Naive thymus-derived CD8-positive, alpha-beta T cell (primary cell): ENCODE measurements at places on chromosomes 16 and 17. TPM values are rescaled to one million over a fixed set of nuclear protein-coding genes. Genes with fewer than 3 reads are reported as not detected.

CDK5R1 gene
- 17.6 TPM for total RNA-seq

GRCh38 chr16:11479916-11480315 is 106.8 kb downstream of the LITAF start:
- no peaks in the 10 kb centered on the region for H3K27me3 ChIP-seq
- no peak overlapping the region for H3K27ac ChIP-seq
- H3K4me3 ChIP-seq: no peak overlapping the region
- peaks cover 31% of the 10 kb centered on the region for H3K36me3 ChIP-seq
- no peaks in the 10 kb centered on the region for H3K4me1 ChIP-seq

- no peak for DNase-seq
These were observed 41.6 kb downstream of the DNAH9 start for GRCh38 chr17:11639736-11640462.

- DNase-seq: no peak
- no peak overlapping the region for H3K27ac ChIP-seq
- no peaks in the 10 kb centered on the region for H3K4me1 ChIP-seq
- H3K36me3 ChIP-seq: no peaks in the 10 kb centered on the region
These were observed 94.9 kb downstream of the RBFOX3 start for GRCh38 chr17:79515646-79516571.

- no peak overlapping the region for H3K4me3 ChIP-seq
- no peaks in the 10 kb centered on the region for H3K36me3 ChIP-seq
- H3K27me3 ChIP-seq: no peaks in the 10 kb centered on the region
- H3K27ac ChIP-seq: peak overlapping the region; percentile 88
- H3K4me1 ChIP-seq: peaks cover 42% of the 10 kb centered on the region
These were observed 12.7 kb downstream of the CYGB start for GRCh38 chr17:76524598-76525512.

- H3K36me3 ChIP-seq: no peaks in the 10 kb centered on the region
- no peaks in the 10 kb centered on the region for H3K27me3 ChIP-seq
- H3K27ac ChIP-seq: peak overlapping the region; percentile 97
- no peak for DNase-seq
These were observed 9.4 kb downstream of the CYGB start for GRCh38 chr17:76528156-76528527.
